ENCODE measurements at places on chromosomes 7 and 10. TPM values are rescaled to one million over a fixed set of nuclear protein-coding genes. Genes with fewer than 3 reads are reported as not detected.

GRCh38 chr10:73779018-73779417, 2.8 kb upstream of the CHCHD1 start:
- no peak for DNase-seq

Gene PKD2L1
- 0.26 TPM for total RNA-seq

Gene LRRN3
- total RNA-seq, result 4.9 TPM

DNA sequence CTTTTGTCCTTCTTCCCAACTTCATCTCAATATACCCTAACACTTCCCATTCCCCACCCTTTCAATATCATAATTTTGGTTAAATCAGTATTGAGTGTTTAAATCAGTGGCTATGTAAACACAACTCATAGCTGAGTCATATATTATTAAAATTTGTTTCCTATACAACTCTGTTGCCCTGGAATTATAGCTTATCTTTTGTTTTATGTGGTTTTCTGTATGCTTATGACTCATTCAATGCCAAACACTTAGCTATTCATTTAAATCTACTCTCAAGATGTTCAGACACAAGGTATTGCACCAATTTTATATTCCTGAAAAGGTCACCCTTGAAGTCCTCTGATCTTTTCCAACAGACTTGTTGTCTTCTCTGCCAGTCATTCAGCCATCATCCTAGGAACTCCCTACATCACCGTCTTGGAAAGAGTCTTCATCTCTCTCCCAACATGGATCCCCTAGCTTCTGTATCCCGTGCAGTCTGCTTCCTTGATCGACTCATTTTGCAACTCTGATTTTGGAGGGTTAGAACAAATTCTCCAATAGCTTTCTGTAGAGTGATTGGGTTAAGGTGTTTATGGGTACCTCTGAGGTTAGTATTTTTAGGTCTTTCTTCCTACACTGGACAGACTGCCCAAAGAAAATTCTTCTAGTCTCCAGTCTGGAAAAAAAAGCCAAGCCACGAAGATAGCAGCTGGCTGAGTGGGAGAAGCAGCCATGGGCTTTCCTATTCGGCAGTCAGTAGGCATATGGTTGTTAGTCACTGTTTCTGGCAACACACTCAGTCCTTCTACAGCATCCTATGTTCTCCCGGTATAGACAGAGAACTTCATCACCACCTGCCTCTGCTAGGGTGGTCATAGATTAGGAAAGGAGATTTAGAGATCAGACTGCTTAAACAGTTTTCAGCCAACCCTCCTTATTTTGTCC, 102.1 kb downstream of the CRPPA start:
- DNase-seq, result no peak

Gene C10orf53
- not detected for total RNA-seq

GRCh38 chr7:151205730-151206129, 4.6 kb downstream of the H2BK1 start:
- no peak for DNase-seq

- no peak for DNase-seq
These were observed 62.5 kb downstream of the PWWP2B start for GRCh38 chr10:132459301-132460003.

DNA sequence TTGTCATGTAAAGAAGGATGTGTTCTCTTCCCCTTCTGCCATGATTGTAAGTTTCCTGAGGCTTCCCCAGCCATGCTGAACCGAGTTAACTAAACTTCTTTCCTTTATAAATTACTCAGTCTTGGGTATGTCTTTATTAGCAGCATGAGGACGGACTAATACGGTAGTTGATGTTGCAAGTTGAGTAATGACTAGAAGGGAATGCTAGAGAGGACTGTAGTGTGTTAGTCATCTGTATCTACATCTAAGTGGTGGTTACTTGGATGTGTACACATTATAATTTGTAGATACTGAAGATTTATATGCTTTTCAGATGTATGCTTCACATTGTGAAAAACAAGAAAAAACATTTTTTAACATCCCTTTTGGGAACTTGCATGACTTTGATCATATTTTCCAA, 244.6 kb downstream of the POLR1F start:
- no peak for DNase-seq

DNA sequence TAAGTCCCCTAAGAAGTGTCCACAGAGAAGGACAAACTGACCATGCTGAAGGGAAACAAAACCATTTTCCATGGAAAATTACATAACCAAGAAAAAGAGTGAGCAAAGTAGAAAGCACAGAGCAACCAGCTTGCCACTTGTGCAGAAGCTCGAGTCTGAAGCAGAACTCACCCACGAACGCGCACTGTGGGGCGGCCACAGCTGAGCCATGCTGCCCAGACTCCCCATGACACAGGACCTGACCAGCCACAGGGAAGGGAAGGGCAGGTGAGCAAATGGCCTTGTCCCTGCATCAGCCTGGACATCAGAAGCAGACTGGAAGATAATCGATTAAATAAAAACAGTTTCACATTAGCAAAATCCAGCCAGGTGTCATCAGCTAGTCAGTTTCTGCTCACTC, 95.7 kb downstream of the TCERG1L start:
- peak; percentile 48 for DNase-seq

- DNase-seq, result no peak
These were observed 10.5 kb upstream of the PPIF start for GRCh38 chr10:79336739-79337138.

Gene OR13A1
- 0.14 TPM for total RNA-seq
